ENCODE measurements at places on chromosomes 2 and 18.

- DNase-seq: no peak
Measured at GRCh38 chr2:151770995-151771394, 36.7 kb upstream of the NEB start.

DNA sequence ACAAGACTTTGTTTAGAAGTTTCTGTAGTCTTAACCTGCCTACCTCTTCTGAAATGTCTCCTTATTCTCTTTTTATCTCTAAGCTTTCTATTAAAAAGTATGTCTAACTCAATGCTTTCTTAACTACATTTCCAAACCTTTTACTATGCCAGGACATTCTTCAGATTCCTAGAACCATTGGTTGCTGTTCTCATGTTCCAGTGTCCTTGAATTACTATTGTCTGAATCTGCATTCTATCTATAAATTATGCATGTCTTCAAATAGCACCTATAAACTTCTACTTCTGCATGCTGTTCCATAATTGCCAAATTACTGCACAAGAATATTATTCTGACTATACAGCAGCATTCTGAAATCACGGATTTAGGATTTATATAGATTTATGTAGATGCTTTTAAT lies 166.0 kb upstream of the VWC2L start:
- DNase-seq: no peak

DNA sequence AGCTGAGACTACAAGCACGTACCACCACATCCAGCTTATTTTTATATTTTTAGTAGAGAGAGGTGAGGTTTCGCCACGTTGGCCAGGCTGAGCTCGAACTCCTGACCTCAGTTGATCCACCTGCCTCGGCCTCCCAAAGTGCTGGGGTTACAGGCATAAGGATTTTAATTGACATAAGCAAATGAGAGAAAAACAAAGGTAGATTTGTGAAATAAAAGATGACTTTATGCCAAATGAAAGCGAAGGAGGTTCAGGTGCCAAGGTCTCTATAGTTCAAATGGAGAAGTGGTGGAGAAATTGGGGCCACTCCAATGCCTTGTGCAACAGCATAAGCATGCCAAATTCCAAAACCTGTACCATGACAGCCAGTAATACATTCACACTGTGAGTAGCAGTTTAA lies 180.6 kb downstream of the MREG start:
- DNase-seq: no peak

GRCh38 chr2:115163572-115163971 lies 721.1 kb downstream of the DPP10 start:
- DNase-seq: no peak

DNA sequence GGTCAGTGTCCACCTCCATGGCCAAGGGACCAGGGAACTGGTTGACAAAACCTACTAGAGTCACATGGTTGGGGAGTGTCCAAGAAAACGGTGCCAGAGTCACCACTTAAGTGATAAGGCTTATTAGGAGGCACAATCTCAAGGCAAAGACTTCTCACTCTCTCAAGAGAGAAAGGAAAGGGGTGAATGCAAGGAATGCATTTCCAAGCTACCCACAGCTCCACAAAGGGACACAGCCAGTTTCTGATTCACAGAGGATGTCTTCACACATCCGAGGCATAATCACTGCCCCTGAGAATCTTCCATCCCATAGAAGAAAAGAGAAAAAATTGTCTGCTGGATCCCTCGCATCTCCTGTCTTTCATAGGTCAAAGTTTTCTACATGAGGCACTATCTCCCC lies 269.3 kb downstream of the TNS1 start:
- no peak for DNase-seq

GRCh38 chr2:149653831-149654445 lies 66.4 kb upstream of the MMADHC start:
- no peak for DNase-seq

GRCh38 chr2:220334871-220335590 lies 707.6 kb downstream of the SLC4A3 start:
- DNase-seq: no peak

DNA sequence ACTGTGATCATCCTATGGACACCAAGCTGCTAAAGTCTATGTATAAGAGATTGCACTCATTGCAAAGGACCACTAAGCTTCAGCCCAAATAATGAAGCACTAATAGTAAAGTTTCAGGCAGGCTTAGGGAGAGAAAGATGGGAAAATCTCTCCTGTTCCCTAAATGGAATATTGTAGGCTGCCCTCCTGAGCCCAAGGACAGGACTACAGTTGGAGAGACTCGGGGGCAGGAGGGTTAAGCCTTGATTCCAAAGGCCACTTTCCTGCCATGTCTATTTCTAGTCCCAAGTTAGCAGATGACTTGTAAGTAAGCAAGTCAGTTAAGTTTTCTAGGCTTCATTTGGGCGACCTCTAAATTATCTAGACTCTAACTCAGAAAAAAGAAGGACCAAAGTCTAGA lies 9.0 kb downstream of the TMEM247 start:
- DNase-seq: no peak

DNA sequence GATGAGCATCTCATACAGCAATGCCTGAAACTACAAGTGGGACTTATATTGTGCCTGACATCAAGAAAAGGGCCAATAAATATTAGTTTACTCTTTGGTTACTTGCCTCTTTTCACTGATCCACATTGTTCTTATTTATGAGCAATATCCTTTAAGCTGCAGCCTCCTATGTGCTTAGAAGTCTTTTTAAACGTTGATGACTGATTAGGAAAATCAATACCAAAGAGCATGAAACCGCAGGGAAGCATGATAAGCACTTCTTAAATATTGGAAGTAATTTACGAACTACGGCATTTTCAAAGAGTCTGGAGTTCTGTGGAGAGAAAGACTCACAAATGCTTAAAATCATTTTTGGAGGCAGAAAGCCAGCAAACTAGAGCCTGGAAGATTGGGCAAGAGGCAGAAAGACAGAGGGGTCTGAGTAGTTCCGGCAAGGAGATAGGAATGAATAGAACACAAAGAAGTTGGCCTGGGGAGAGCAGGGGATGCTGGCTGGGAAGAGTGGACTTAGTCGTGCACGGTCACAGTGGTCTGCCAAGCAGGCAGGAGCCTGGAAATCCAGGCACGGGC lies 122.6 kb upstream of the NOSTRIN start:
- no peak for DNase-seq

- DNase-seq: no peak
Measured at GRCh38 chr2:103448495-103448894, 686.7 kb downstream of the TMEM182 start.

- DNase-seq: no peak
Measured at GRCh38 chr18:57801325-57801724, 1.8 kb downstream of the ATP8B1 start.

DNA sequence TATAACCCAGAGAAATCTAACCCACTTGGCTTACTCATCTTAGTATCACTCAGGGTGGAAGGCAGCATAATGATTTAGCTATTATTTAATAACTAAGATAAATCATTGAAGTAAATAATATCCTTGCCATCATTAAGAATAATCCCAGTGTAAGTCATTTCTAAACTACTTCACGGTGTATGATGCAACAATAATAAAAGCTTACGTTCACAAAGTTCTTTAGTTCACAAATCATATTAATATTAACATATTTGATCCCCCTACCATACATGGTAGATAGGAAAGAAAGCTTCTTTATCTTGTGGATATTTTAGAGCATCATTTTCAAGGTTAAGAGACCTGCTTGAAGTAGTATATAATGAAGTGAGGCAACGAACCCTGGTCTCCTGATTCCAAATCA lies 401.0 kb downstream of the NCKAP5 start:
- no peak for DNase-seq

GRCh38 chr2:68594674-68595492 lies 48.5 kb upstream of the PROKR1 start:
- DNase-seq: peak; percentile 57

DNA sequence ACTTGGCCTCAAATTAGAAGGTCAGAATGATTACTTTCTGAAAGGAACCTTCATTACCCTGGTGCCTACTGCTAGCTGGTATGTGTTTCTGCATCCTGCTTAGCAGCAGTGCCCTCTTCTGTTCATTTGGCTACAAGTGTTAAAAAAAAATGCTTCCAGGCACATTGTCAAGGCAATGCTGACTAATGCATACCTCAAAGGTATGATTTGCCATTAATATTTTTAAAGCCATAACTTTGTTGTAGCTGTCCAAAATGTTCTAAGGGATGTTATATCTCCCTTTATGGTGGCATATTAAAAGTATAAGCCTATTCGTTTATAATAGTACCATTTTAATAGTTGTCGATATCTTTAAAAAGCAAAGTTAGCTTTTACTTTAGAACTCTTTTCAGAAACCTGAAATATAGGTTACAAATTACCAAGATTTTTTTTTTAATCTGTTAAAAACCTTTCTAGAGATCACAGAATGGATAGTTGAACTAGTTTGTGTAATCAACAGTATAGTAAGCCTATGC lies 52.0 kb upstream of the FAM171B start:
- DNase-seq: peak; percentile 19

DNA sequence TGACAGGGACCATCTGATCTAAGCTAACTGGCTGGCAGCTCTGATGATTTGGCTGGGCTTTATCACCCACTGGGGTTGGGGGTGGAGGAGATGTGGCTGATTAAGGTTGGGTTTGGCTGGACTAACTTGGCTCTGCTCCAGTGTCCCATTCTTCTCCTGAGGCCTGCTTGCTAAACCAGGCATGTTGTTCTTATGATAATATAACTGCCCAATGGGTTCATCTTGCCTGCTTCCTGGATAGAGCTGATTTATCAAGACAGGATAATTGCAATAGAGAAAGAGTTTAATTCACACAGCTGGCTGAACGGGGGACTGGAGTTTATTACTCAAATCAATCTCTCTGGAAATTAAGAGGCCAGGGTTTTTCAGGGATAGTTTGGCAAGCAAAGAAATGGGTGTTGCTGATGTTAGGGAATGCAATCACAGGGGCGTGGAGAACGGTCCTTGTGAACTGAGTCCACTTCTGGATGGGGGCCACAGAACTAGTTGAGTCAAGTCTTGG lies 150.4 kb downstream of the PTH2R start:
- DNase-seq: no peak

GRCh38 chr2:166516712-166517303 lies 22.8 kb upstream of the SCN7A start:
- DNase-seq: no peak

- DNase-seq: no peak
Measured at GRCh38 chr2:217650716-217651360, 352.0 kb downstream of the TNS1 start.

DNA sequence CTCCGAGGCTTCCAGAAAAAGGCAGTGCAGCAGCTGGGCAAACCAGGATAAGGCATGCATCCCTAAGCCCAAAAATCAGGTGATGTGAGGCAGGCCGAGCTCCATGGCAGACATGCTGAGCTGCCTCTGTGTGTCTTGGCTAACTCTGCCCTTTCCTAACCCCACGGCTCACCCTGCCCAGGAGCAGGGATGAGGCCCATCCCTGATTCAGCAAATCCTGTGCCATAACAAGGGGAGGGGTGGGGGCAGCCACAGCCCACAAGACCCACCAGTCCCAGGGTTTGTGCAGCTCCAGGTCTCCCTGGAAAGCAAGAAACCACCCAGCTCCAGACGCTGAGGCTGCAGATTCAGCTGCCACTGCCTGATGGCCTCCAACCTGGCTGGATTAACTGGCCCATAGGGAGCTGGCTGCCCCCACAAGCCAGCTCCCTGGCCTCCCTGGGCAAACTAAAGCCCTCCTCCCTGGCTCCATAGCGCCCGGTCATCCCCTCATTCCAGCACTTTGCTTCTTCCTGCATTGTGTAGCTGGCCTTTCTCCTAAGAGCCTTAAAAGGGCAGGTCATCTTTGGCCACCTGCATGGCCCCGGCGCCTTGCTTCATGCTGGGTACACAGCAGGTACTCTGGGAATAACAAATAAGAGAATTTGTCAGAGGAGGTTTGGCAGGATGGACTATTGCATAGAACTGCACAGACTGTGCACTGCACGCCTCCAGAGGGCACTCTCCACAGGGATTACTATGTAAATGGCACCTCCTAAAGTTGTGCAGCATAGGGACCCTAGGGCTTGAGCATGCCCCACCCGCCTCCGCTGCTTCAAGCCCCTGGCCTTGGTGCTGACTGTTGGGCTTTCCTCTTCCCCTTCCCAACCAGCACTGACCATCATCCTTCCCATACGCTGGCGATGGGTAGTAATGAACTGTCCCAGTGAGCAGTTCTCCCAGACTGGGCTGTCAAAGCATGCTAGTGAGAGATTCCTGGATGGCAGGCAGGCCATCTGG lies 10.7 kb downstream of the STEAP3 start:
- no peak for DNase-seq

GRCh38 chr2:58992062-58992706 lies 751.1 kb upstream of the FANCL start:
- DNase-seq: no peak

GRCh38 chr2:178025551-178026185 lies 46.9 kb downstream of the PDE11A start:
- no peak for DNase-seq

GRCh38 chr18:44979748-44980147 lies 299.1 kb downstream of the SETBP1 start:
- DNase-seq: no peak

- no peak for DNase-seq
Measured at GRCh38 chr18:47323158-47323557, 71.7 kb upstream of the SKOR2 start.

- no peak for DNase-seq
Measured at GRCh38 chr18:56900195-56901094, 246.4 kb upstream of the BOD1L2 start.

DNA sequence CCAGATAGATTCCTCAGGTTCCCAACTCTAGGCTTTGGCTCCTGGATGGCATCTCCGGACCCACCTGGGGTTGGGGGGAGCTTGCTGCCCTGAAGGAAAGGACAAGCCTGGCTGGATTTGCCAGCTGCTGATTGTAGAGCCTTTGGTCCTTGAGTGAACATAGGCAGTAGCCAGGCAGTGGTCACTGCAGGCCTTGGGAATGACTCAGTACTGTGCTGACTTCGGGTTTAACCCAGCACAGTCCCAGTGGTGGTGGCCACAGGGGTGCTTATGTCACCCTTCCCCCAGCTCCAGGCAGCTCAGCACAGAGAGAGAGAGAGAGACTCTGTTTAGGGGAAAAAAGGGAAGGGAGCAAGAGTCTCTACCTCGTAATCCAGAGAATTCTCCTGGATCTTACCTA lies 27.7 kb upstream of the ACTR2 start:
- no peak for DNase-seq

DNA sequence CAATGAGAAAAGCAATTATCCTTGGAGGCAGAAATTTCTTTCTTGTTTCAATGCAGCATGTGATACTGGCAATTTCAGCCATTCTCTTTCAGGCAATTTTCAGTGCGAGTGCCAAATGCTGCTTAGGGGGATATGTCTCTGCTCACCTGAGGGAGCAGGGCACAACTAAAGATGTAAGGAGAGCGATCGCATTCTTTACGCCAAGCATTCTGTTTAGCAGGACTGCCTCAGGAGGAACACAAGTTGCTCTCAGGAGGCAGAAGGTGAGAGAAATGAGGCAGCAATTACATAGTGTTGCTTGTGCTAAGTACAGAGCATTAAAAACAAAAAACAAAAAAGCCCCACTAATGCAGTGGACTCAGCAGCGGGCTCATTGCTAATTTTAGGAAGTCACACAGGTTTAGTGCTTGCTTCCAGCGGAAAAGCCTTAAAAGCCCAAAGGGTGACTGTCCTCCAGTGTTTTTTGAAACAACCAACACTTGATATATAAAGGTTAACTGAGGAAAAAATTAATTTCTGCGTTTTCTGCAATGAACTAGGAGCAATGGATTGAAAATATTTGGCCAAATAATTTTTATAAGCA lies 116.9 kb downstream of the METTL8 start:
- DNase-seq: no peak
